ENCODE measurements at places on chromosomes 5 and 9.

- no peak for DNase-seq
Measured at GRCh38 chr5:139148986-139149385, 49.2 kb downstream of the SIL1 start.

DNA sequence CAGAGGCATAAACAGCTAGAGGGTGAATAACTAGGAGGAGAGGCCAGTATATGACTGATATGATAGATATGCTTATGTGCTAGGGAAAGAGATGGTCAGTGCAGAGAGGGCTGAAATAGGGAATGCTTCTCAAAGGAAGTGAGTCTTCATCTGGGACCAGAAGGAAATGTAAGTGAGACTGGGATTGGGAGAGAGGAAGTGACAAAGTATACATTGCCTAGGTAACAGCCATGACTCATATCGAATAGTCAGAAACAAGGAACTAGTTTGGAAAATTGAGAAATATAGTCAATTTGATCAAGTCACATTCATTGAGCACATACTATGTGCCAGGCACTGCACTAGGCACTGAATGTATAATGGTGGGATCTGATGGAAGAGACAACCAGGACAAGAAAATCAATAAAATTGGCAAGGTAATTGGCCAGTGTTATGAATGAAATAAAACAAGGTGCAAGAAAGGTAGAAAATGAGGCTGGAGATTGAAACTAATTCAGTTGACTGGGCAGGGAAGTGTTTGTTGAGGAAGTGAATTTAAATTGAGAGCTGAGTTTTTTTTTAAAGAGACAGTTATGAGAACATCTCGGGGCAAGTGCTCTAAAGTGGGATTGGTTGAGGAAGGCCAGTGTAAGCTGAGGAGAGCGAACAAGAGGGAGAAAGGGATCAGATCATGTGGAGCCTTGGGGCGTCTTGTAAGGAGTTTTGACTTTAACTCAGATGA, 4.3 kb downstream of the ERAP2 start:
- peak; percentile 7 for DNase-seq

DNA sequence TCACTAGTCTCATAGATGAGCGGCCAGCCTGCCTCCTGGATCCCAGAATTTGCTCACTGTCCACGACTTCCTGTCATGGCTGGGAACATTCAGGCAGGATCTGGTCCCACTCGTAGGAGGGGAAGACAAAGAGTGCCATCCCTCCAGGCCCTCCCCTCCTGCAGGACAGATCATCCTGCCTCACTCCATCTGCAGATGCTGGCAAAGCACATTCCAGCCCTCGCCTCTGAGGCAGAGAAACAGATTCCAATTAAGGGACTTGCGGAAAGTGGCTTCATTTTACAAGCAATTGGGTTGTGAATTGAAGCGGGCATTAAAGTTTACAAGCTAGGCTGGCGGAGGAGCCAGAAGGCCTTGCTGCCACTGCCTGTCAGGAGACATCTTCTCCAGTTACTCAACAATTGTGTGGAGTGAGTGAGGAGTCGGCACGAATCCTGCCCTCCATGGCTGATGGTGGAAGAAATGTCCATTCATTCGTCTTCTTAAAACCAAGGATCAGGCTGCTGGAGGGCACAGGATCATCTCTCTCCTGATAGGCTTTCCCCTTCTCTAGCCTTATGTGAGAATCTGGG, 41.8 kb upstream of the KCNMB1 start:
- no peak for DNase-seq

GRCh38 chr5:174533751-174534241, 190.6 kb upstream of the MSX2 start:
- peak; percentile 80 for DNase-seq

GRCh38 chr9:131776473-131776872, 36.6 kb upstream of the RAPGEF1 start:
- DNase-seq = no peak

- no peak for DNase-seq
Measured at GRCh38 chr5:179558932-179559283, 8.6 kb downstream of the RUFY1 start.

DNA sequence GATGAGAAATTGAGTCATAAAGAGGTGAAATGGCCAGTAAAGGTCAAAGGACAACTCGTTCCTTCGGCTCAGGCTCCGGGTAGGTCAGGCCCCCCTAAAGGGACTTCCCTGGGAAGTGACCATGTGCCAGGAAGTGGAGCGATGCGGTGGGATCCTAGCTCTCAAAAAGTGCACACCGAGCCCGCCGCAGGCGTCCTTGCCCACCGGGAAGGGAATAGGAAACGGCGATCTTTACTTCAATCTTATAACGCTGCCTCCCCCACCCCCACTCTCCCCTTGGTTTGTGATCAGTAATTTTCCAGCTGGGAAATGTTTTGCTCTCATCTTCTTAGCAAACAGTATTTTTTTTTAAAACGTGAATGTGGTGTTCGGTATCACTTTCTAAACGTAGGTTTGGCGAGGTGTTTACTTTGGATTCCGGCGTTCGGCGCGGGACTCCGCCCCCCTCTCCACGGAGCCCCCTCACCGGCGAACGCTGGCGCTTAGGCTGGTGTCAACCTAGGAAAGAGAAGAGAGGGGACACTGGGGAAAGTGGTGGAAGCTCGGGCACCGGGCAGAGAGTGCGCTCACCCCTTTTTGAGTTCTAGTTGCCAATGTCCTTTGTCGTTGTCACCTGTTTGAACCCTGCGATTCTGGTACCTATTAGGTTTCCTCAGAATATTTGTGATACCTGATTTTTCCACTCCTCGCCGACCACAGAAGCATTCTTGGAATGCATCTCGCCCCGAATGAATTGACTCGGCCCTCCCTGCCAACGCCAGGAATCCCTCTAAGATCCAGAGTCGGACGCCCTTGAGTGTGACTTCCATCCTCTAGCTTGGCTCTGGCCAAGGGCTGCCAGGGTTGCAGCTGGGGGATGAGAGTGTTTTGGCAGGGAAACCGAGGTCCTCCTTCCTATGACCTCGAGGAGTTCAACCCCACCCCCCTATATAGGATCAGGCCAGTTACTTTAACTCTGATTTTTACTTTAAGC, 1.8 kb upstream of the KLF4 start:
- DNase-seq = no peak

DNA sequence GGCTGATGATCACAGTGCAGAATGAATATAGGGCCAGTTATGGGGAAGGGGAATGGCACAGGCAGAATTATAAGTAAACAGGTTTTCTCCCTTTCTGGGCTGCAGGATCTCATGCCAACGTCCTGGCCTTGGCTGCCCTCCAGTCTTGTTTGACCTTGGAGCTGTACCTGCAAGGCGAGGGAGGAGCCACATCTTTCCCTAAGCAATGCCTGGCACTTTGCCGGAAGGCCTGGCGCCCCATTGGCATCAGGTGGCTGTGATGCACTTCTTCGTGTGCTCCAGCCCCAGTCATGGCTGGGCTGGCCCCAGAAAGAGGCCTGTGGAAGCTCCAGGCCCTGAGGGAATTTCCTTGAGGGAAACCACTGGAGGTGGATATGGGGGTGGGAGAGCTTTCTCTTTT, 16.7 kb upstream of the IQGAP2 start:
- no peak for DNase-seq

DNA sequence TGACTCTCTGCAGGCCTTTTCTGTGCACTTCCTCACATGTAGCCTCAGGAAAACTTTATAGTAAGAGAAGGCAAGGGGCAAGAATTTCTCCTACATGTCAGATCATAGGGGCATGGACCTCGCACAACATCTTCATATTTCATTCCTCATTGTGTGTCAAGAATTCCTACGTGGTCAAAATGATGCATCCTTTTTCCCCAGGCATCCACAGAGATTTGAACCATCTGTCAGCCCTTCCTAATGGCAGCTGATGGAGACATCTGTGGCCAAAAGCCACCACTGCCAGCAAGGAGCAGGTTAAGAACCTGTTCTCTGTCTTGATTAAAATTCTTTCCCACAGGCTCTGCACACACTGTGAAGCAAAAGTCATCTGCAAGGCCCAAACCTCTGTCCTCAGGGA, 42.5 kb downstream of the MFAP3 start:
- DNase-seq = no peak

DNA sequence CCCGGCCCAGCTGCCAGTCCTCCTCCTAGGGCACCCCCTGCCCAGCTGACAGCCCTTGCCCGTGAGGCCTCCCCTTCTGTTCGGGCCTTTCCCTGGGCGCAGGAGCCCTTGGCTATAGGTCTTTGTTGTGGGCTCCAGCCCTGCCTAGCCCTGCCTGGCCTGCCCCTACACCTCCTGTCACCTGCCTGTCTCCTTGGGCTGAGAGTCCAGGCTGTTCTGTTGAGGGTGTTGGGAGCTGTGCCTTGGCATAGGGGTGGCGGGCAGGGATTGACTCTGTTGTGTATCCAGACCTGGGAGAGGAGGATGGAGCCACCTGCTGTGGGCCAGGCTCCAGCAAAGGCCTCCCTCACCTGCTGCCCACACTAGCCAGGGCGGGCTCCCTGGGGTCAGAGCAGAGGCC, 11.6 kb downstream of the FCN2 start:
- DNase-seq = no peak

DNA sequence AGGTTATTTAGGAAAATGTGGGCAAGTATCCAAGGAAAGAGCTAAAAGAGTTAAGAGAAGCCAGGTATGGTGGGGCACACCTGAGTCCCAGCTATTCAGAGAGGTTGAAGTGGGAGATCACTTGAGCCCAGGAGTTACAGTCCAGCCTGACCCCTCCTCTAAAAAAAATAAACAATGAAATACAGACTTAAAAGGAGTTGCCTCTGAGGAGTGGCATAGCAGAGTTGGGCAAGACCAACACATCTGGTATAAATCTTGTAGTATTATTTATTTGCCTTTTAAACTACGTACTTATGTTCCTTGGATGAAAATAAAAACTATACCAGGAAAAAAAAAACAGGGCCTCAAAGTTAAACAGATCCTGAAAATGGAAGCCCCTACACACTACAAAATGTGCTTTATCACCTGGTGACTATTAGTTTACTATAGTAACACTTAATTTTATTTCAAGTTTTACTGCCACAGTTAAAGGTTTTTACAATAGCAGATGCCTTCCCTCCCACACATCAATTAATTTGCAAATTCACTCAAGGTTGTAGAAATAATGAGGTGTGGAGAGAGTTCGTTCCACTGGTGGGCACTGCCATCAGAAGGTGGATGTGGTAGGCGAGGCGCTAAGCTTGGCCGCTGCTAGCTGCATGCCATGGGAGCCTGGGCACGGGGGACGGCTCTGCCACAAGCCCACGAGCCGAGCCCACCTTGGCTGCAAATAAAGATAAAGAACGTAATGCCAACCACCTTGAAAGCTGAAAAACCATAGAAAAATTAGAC, 48.0 kb downstream of the MED27 start:
- no peak for DNase-seq

DNA sequence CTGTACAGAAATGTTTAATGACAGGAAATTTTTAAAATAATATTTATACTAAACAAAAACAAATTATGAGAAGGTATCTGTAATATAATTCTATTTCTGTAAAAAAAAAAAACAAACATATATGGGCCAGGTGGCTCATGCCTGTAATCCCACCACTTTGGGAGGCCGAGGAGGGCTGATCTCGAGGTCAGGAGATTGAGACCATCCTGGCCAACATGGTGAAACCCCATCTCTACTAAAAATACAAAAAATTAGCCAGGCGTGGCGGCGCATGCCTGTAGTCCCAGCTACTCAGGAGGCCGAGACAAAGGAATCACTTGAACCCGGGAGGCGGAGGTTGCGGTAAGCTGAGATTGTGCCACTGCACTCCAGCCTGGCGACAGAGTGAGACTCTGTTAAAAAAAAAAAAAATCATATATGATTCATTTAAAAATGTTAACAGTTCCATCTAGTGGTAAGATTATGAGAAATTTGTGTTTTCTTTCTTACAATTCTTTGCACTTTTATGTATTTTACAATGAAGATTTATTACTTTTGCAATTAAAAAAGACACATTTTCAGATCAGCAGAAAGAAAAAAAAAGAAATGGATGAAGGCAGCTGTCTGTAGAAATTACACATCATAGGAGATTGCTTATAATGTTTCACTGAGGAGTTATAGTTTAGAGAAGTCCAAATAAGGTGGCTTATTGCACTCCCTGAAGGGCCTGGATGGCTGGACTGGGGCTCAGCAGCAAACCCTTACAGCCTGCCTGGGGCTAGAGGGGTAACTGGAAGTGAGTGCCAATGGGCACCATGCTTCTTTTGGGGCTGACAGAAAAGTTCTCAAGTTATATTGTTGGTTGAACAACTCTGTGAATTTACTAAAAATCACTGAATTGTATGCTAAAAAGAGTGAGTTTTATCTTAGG, 20.3 kb downstream of the C9orf153 start:
- no peak for DNase-seq

GRCh38 chr5:38292228-38292627, 33.9 kb downstream of the EGFLAM start:
- DNase-seq = no peak

GRCh38 chr5:178341091-178341850, 108.7 kb upstream of the PHYKPL start:
- no peak for DNase-seq

- DNase-seq = no peak
Measured at GRCh38 chr9:136712690-136713544, 545 bp downstream of the DIPK1B start.

DNA sequence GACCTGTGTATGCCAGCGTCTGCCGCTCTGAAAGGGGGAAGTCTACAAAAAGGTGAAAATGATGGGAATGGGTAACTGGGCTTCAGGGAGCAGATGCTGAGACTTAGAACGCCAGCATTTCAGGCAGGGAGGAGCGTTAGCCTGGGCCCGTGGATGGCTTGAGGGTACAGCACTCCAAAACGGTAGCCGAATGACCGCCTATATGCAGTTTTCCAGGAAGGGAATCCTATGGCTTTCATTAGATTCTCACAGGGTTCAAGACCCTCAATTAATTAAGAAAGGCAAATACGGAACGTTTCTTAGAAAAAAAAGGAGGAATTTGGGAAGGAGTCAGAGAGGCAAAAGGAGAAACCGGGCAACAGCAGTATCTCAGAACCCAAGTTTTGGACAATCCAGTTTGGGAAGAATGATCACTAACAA, 639 bp downstream of the AMACR start:
- DNase-seq = no peak

GRCh38 chr9:134598884-134599245, 42.7 kb upstream of the COL5A1 start:
- DNase-seq = no peak

DNA sequence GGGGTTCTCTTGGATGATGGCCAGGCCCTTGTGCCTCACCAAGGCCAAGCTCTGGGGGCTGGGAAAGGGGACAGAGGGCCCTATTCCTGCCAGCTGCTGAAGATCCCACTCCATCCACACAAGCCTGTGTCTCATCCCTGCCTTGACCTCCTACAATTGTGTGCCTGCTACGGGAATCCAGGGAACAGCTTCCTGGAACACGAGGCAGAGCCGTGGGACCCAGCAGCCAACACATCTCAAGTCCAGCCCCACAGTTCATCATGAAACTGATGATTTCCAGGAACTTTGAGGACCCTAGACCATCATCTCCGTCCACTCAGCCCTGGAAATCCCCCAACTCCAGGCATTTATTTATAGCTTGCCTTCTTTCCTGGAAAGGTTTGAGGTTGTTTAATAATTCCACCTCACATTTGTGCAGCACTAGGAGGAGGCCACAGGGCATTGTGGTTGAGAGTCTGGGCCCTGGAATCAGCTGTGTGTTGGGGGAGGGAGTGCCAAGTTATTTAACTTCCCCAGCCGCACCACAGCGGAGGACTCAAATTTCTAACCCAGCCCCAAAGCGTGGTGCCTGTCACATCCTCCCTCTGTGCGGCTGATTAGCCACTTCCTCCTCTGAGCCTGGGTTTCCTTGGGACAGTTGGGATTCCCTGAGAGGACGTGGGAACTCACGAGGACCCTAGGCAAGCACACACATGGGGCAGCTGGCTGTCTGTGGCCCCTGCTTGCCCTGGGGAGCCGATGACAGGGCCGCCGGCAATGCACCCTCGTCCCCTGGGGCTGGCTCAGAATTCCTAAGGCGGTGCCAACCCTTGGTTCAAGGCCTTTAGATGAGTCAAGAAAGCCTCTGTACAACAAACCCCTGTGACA, 58.2 kb upstream of the GGTA1 start:
- peak; percentile 78 for DNase-seq

GRCh38 chr5:143229896-143230675, 173.4 kb downstream of the NR3C1 start:
- no peak for DNase-seq

All from amniotic stem cell (primary cell).